GM12865 (cell line): ENCODE measurements at places on chromosomes 11 and 22.

- peak; percentile 77 for DNase-seq
These were observed 740 bp downstream of the EML3 start for GRCh38 chr11:62611705-62612365.

DNA sequence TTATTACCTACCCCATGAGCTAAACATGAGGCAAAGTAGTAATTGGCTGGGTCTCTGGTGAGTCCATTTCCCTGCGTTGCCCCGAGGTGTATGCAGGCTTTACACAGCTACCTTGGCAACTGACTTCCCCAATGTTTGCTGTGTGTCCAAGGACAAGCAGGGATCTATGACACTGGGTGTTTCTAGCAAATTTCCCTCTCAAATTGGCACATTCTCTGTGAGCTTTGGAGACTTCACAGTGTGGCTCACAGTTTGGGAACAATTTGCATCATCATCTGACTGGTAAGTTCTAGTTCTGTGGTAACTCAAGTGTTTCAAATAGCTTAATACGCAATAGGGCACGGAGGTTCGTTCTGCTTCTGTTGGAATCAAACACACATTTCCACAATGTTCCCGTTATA, 12.5 kb downstream of the NNMT start:
- DNase-seq: no peak

GRCh38 chr11:76166314-76166713, 40.0 kb downstream of the WNT11 start:
- DNase-seq: peak; percentile 88

GRCh38 chr22:50064453-50064852, 6.4 kb upstream of the TTLL8 start:
- no peak for DNase-seq

- peak; percentile 7 for DNase-seq
These were observed 23.4 kb upstream of the SHISAL1 start for GRCh38 chr22:44335903-44336803.

DNA sequence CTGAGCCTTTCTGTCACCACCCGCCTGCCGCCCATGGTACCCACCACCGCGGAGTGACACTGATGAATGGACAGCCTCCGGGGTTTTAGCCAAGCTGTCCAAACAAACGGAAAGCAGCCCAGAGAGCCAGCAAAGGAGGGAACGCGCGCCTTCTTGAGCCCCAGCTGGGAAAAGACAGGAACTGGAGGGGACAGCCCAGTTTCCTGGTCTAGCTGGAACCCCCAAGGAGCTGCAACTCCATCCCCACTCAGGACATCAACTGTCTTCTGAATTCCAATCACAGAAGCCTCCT, 33.7 kb downstream of the SHISAL1 start:
- no peak for DNase-seq

DNA sequence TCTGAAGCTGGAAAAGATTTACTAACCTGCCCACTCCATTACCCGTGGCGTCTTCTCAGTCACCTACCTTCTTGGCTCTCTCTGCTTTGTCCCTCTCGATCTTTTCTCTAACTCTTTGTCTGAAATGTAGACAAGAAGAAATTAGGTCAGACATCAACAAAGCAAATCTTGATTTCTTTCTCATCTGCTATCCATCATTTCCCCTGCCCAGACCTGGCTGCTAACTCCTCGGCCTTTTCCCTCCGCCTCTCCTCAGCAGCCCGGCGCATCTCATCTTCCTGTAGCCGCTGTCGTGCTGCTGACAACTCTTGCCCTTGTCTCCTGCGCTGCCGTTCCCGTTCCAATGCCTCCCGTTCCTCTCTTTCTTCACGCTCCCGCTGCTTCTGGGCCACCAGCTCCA, 1.2 kb downstream of the UBXN1 start:
- no peak for DNase-seq

GRCh38 chr11:71432761-71433647, 15.2 kb downstream of the DHCR7 start:
- no peak for DNase-seq

DNA sequence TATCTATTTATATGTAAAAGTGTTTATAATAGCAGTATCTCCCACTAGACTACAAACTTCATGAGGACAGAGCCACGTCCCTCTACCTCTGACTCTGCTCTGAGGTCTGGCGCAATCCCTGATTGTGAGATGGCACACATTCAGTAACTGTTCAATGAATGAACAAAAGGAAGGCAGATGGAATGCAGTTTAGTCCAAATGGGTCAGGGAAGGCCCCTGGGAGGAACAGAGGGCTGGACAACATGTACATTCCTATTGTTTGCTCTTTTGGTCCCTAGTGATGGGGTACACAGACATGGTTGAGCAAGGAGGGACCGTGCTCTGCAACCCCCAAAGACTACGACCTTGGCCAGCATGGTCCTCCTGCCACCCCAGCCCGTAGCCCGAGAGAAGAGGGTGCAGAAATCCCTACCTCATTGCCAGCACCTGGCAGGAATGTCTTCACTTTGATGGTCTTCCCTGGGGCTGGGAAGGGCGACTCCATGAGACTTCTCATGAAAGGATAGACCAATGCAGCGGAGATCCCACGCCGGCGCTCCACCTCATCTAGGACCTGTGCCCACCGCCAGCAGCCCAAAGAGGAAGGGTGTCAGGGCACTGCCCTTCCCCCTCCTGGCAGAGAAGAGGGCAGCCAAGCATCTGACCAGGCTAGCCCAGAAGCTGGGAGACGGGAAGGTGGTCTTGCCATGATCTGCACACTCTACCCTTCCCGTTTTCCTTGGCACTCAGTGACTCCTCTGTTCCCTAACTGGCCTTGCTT, 24.3 kb downstream of the RPL27A start:
- no peak for DNase-seq

DNA sequence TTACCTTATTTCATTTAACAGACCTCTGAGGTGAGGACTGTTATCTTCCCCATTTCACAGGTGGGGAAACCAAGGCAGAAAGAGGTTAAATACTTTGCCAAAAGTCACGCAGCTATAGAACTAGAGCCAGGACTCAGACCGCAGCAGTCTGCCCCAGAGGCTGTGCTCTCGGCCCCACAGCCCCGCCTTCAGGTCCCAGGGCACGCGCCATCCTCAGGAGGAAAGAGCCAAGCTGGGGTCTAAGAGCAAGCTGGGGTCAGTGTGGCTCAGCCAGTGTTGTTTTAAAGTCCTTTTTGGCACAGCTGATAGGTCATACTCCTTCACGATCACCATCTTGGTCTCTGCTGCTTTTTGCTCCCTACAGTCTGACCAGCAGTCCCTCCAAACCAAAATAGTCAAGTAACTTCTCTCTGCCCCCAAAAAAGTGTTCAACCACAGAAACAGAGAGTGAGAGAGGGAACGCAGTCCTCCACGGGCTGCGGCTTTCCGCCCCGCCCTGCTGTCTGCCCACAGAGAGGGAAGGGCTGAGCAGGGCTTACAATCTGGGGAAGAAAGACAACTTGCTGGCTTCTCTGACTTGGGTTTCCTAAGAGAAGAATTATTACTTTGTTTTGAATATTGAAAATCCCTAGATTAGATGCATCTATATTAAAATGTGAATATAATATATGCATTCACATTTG, 137.2 kb upstream of the OPCML start:
- no peak for DNase-seq

DNA sequence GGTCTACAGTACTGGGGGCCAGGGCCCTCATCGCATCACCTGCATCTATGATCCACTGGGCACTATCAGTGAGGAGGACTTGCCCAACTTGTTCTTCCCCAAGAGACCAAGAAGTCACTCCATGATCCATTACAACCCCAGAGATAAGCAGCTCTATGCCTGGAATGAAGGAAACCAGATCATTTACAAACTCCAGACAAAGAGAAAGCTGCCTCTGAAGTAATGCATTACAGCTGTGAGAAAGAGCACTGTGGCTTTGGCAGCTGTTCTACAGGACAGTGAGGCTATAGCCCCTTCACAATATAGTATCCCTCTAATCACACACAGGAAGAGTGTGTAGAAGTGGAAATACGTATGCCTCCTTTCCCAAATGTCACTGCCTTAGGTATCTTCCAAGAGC, 3.8 kb upstream of the PPFIBP2 start:
- DNase-seq: no peak

DNA sequence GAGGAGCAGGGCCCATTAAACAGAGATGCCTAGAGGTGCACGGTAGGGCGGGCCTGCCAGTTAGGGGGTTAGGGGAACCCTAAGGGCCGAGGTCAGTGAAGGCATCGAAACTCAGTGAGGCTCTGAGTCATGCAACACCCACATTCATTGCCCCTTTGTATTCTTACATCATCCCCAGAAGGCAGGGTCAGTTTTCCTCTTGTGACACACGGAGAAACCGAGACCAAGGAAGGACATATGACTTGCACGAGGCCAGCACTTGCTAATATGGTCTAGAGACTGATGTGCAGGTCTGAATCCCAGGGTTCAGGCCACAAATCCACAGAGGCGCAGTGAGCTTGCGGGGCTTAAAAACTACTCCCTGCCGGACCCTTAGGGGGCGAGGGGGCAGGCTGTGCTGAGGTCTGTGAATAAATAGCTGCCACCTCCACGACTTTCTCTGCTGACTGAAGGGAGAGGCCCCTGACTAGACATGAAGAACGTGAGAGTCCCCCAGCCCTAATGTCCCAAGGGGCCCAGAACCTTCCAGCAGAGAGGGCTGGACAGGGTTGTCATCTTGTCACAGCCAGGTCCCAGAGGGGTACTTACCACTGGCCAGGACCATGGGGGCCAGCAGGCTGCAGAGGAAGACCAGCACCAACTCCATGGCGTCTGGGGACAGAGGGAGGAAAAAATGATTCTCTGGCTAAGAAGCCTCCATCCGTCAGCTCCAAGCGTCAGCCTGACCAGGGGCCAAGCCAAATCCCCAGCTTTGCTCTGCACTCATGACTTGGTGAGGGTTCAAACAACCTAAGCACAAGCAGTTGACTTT, 17.8 kb upstream of the FXYD2 start:
- peak; percentile 14 for DNase-seq

GRCh38 chr22:42895541-42895981, 38.5 kb upstream of the ARFGAP3 start:
- peak; percentile 10 for DNase-seq

- peak; percentile 56 for DNase-seq
These were observed 2.9 kb upstream of the GGT5 start for GRCh38 chr22:24247564-24248344.

DNA sequence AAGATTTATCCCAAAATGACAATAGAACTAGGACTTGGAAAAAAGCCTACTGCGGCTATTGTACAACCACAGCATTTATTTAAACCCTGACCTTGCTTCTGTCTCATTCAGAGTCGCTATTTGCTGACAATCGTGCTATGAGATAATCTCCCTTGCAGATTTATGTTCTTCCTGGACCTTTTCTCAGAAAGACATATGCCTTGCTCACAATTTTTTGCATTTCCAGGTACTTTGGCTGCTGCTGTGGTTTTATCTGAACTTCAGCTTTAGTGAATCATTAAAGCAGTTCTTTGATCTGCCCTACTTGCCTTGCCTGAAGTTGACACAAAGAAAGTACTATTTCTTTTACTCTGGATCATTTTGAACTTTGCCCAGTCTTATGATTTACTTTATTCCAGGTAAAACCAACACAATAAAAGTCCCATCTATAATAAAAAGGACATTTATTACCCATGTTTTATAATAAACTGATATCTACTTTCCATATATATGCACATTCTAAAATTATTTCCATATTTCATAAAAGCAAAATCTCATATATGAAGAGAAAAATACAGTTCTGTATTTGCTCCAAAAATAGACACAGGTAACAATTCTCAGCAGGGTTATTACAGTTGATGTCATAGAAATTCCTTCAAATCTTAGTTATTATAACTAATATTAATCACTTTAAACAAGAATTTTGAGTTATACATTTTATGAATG, 63.4 kb upstream of the CARD18 start:
- no peak for DNase-seq

GRCh38 chr22:24185501-24186351, 4.4 kb downstream of the SUSD2 start:
- DNase-seq: no peak

DNA sequence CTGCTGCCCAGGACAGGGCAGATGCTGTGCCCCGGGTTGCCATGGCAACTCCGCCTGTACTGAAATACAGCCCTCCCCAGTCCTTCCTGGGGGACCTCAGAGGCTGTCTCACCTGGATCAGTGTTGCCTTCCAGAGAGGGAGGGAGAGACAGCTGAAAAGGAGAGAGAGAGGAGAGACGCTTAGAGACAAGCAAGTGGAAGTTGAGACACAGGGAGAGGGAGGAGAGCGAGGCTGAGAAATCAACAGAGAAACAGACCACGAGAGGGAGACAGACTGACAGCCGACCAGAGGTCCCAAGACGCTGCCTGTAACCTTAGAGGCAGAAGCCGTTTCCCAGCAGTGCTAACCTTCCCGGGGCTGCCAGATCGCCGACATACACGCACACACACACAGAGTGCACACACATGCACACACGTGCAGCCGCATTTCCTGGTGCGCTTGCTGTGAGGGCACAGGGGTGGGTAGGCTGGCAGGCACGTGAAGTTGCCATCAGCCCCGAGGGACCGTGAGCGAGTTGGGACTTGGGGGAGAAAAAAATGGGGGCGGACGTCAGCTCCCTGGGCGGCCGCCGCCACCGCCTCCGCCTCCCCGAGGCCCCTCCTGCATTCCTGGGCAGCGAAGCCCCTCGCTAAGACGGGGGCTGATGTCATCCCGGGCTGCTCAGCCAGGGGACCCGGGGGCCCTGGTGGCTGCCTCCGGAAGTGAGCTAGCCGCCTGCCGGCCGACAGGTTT, 88.6 kb upstream of the CRYBB3 start:
- DNase-seq: peak; percentile 60

GRCh38 chr22:47095395-47096122, 333.1 kb downstream of the TBC1D22A start:
- no peak for DNase-seq

DNA sequence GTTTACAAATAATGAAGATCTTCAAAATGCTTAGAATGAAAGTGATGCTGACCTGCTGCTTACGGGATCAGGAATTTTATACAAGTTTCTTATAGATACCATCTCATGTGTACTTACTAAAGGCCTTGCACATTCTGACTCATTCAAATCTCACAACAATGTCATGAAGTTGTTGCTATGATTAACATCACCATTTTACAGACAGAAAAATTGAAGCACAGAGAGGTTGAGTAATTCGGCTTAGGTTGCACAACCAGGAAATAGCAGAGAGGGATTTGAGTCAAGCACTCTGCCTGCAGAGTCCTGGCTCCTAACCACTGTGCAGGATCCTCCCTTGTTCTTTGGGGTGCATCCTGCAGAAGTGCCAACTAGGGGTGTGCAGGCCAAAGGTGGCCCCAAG, 471.9 kb downstream of the MIAT start:
- DNase-seq: no peak

GRCh38 chr11:71364176-71364671, 84.0 kb downstream of the DHCR7 start:
- DNase-seq: no peak

DNA sequence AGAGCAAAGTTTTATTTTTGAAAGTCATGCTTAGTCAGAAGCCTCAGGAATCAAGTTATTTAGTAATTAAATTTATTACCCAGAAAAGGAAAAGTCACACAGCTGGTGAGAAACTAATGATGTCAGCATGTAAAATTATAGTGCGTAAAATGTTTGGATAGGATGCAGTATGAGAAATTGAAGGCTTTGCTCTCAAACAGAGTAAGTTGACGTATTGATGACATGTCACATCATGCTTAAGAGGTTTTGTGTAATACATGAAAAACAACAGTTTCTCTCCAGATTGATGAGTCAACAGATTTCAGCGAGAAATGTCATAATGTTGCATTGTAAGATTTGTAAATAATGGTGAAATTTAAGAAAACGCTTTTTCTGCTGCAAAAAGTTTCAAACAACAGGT, 769.8 kb downstream of the METTL15 start:
- no peak for DNase-seq
